ENCODE measurements at places on chromosomes 2 and 18. TPM values are rescaled to one million over a fixed set of nuclear protein-coding genes. Genes with fewer than 3 reads are reported as not detected.

- H3K27me3 ChIP-seq, result peaks cover 3% of the 10 kb centered on the region
- no peak for DNase-seq
- H3K4me1 ChIP-seq, result peaks cover 2% of the 10 kb centered on the region
- no peak overlapping the region for H3K27ac ChIP-seq
- no peak overlapping the region for H3K4me3 ChIP-seq
These were observed 213.0 kb upstream of the HAAO start for GRCh38 chr2:43005245-43005974.

DNA sequence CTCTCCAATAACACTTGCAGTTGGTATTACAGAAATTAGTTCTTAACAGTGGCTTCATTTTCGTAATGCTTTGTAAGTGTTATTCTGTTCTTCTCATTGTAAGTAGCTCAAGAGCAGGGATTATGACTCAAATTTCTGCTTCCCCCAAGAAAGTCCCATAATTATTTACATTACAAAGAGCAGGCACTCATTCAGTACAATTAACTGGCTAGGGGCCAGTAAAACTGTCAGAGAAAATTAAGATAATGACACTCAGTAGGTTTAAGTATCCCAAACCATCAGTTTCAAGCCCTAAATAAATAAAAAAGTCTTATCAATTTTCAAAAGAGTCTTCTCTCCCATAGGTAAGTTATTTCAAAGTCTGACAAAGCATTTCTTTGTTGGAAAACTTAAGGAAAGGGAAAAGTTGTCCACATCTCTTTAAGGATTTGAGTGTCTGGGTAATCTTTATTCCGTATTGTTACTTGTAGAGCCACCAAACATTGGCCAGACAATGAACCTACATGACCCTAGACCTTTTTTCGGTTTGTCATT, 137.1 kb downstream of the ARHGAP28 start:
- no peaks in the 10 kb centered on the region for H3K36me3 ChIP-seq
- no peaks in the 10 kb centered on the region for H3K4me1 ChIP-seq

GRCh38 chr2:88669482-88670214, 21.8 kb upstream of the RPIA start:
- H3K4me3 ChIP-seq, result no peak overlapping the region
- H3K27ac ChIP-seq, result no peak overlapping the region
- no peaks in the 10 kb centered on the region for H3K4me1 ChIP-seq
- no peaks in the 10 kb centered on the region for H3K36me3 ChIP-seq
- peaks cover 5% of the 10 kb centered on the region for H3K27me3 ChIP-seq
- peak; percentile 22 for DNase-seq

TBR1 gene
- not detected for total RNA-seq

DNA sequence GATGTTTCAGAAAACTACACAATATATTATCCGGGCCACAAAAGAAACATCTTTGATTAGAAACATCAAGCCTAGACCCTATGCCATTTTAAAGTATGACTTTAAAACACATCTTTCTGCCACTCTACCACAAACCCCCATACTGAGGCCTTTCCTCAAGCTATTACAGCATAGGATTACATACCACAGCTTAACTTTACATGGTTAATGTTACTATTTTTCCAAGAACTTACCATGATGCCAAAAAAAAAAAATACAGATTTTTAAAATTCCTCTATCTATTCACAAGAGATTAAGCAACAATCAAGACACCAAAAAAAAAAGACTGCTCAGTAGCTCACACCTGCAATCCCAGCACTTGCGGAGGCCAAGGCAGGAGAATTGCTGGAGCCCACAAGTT, 9.0 kb downstream of the NCKAP1 start:
- peaks cover 74% of the 10 kb centered on the region for H3K4me1 ChIP-seq
- H3K27ac ChIP-seq, result no peak overlapping the region
- H3K27me3 ChIP-seq, result no peaks in the 10 kb centered on the region
- H3K4me3 ChIP-seq, result no peak overlapping the region
- no peaks in the 10 kb centered on the region for H3K36me3 ChIP-seq
- DNase-seq, result no peak

DSG1 gene
- total RNA-seq, result not detected

LIPG gene
- total RNA-seq, result not detected

- DNase-seq, result no peak
- H3K4me3 ChIP-seq, result no peak overlapping the region
- H3K27me3 ChIP-seq, result no peaks in the 10 kb centered on the region
- H3K36me3 ChIP-seq, result peaks cover 11% of the 10 kb centered on the region
These were observed 160.8 kb downstream of the TNS1 start for GRCh38 chr2:217842017-217842416.

- no peak overlapping the region for H3K4me3 ChIP-seq
- peaks cover 2% of the 10 kb centered on the region for H3K27me3 ChIP-seq
- DNase-seq, result no peak
- no peak overlapping the region for H3K27ac ChIP-seq
- no peaks in the 10 kb centered on the region for H3K4me1 ChIP-seq
These were observed 498.1 kb upstream of the CRIM1 start for GRCh38 chr2:35857498-35857897.

PIGN gene
- total RNA-seq, result 21.0 TPM

GRCh38 chr2:88177556-88177955, 7.4 kb downstream of the THNSL2 start:
- no peaks in the 10 kb centered on the region for H3K36me3 ChIP-seq
- H3K4me1 ChIP-seq, result no peaks in the 10 kb centered on the region
- H3K27me3 ChIP-seq, result peaks cover 7% of the 10 kb centered on the region
- no peak overlapping the region for H3K4me3 ChIP-seq
- no peak overlapping the region for H3K27ac ChIP-seq
- DNase-seq, result no peak

- H3K4me3 ChIP-seq, result no peak overlapping the region
- no peaks in the 10 kb centered on the region for H3K36me3 ChIP-seq
- H3K27ac ChIP-seq, result no peak overlapping the region
- no peak for DNase-seq
- peaks cover 11% of the 10 kb centered on the region for H3K4me1 ChIP-seq
- H3K27me3 ChIP-seq, result peaks cover 5% of the 10 kb centered on the region
These were observed 281.1 kb downstream of the ZNF516 start for GRCh38 chr18:76213991-76214390.

DNA sequence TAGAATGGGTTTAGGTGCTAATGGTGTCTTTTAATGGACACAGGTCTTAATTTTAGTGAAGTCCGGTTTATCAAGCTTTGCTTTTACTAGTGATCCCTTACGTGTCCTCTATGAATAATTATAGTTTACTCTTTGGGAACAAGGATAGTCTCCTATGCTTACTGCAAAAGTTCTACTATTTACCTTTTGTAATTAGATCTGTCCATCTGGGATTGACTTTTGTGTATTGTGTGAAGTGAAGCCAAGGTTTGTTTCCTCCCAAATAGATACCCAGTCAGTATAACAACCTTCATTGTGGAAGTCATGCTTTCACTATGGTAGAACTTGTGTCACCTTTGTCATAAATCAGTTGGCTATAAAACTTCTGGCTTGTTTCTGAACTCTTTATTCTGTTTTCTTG, 740.9 kb upstream of the CRIM1 start:
- H3K4me3 ChIP-seq, result no peak overlapping the region
- no peaks in the 10 kb centered on the region for H3K27me3 ChIP-seq
- H3K27ac ChIP-seq, result no peak overlapping the region
- no peak for DNase-seq
- H3K36me3 ChIP-seq, result no peaks in the 10 kb centered on the region

GRCh38 chr2:153152036-153152435, 326.5 kb downstream of the RPRM start:
- no peak overlapping the region for H3K4me3 ChIP-seq
- H3K4me1 ChIP-seq, result no peaks in the 10 kb centered on the region
- DNase-seq, result no peak

DNA sequence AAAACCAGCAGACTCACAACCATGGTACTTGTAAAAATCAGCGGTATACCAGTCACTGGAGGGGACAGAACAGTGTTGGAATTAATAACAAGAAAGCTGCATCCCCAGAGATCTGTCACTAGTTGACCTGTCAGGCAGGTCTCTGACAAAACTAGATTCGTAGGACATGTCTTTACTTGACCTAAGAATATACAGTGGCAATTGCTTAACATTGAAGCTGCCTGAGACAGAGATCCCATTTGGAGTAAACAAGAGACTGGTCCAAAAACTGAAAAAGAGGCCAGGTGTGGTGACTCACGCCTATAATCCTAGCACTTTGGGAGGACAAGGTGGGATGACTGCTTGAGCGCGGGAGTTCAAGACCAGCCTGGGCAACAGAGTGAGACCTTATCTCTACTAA, 7.2 kb upstream of the SS18 start:
- no peaks in the 10 kb centered on the region for H3K4me1 ChIP-seq
- no peak overlapping the region for H3K4me3 ChIP-seq
- no peak for DNase-seq
- H3K36me3 ChIP-seq, result no peaks in the 10 kb centered on the region

- no peak overlapping the region for H3K4me3 ChIP-seq
- no peak for DNase-seq
- peaks cover 20% of the 10 kb centered on the region for H3K36me3 ChIP-seq
These were observed 51.3 kb downstream of the KCMF1 start for GRCh38 chr2:85022232-85022631.

DNA sequence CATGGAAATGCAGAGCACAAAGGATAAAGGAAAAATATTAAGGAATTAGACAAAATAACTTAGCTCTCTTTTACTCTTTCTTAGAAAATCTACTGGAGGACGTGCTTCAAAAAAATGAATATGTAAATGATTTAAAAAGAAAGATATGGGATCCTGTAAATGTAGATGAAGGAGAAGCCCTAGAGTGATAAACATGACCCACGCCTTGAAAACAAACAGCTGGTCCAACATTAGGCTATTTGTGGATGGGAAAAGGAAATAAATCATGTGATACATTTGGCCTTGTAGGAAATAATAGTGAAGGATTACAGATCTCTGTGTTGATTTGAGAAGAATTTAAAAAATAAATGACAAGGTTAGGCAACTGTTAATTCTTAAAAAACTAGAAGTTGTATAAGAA, 492.1 kb upstream of the SLC39A10 start:
- no peaks in the 10 kb centered on the region for H3K4me1 ChIP-seq
- no peak overlapping the region for H3K4me3 ChIP-seq
- no peak for DNase-seq

DNA sequence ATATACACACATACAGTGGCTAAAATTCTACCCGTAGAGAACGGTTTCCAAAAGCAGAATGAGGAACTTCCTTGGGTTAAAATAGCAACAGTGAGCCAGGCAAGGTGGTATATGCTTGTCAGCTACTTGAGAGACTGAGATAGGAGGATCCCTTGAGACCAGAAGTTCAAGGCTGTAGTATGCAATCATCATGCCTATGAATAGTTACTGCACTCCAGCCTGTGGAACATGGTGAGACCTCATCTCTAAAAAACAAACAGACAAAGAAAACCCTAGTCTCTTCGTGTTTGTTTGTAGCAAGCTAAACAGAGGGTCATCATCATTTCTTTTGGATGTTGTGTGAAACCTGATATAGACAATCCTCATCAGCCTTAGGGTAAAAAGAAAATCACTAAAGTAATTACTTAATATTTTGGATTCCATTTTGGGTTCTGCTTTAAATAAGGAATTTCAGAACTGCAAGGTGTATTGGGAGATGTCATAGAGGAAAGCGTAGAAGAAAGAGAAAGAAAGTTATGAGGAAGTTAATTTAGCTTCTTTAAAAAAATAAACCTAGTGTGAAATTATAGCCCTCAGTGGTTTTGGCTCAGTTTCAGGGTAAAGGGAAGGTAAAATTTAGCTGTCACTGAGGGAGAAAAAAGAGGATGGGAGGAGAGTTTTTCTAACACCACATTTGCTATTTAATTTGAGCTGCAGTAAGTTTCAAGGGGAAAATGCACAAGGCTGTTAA, 46.5 kb downstream of the PLEK start:
- DNase-seq, result no peak

DNA sequence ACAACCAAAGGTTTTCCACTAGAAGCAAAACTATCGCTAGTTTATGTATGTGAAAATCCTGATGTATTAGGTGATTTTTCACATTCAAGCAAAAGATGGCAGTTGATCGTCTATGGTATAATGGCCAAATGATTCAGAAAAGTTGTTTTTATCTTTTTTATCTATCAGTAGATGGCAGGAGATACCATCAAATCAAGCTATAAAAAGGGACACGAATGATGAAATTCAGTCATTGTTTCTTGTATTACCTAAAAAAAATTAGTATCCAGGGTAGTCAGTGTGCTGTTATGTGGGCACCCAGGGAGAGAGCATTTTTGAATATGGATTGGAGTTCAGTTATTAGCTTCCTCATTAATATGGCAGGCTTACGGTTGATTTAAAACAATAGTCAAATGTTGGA, 22.9 kb upstream of the CAVIN2 start:
- no peaks in the 10 kb centered on the region for H3K27me3 ChIP-seq
- no peaks in the 10 kb centered on the region for H3K36me3 ChIP-seq
- H3K4me3 ChIP-seq, result no peak overlapping the region
- H3K4me1 ChIP-seq, result peaks cover 52% of the 10 kb centered on the region
- no peak for DNase-seq
- H3K27ac ChIP-seq, result no peak overlapping the region

HOXD13 gene
- total RNA-seq, result 1.7 TPM

PARD6G gene
- 0.34 TPM for total RNA-seq

DNA sequence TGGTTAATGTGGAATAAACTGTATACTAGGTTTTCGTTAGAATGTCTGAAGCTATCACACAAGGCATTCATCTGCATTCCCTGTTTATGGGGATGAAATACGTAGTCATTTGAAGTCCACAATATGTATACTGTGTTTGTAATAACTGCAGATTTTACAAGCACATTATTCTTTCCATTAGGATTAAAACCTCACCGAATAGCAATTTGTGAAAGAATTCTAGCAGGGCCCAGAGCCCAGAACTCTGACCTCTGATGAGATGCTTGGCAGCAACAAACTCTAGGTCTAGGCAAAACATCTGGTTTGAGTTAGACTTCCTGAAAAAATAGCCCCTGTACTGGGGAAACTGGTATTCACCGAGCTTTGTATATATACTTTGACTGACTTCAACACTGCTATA, 158.2 kb downstream of the SRBD1 start:
- peak; percentile 87 for DNase-seq
- H3K4me1 ChIP-seq, result peaks cover 27% of the 10 kb centered on the region
- peak overlapping the region; percentile 59 for H3K4me3 ChIP-seq
- H3K36me3 ChIP-seq, result no peaks in the 10 kb centered on the region
- H3K27ac ChIP-seq, result peak overlapping the region; percentile 61

- no peaks in the 10 kb centered on the region for H3K36me3 ChIP-seq
- H3K4me3 ChIP-seq, result no peak overlapping the region
- H3K4me1 ChIP-seq, result no peaks in the 10 kb centered on the region
- DNase-seq, result no peak
These were observed 466.0 kb downstream of the RIT2 start for GRCh38 chr18:42649331-42650035.

All from HFFc6 (cell line).